ENCODE measurements at places on chromosomes 11 and 22. TPM values are rescaled to one million over a fixed set of nuclear protein-coding genes. Genes with fewer than 3 reads are reported as not detected.

GRCh38 chr11:11521306-11522002 is 100.4 kb downstream of the GALNT18 start:
- H3K36me3 ChIP-seq: no peaks in the 10 kb centered on the region
- H3K27me3 ChIP-seq: no peaks in the 10 kb centered on the region
- 0 out of 2 replicates have a peak, but pooled peaks cover 6% of the 10 kb centered on the region for H3K4me1 ChIP-seq
- DNase-seq: no peak
- H3K27ac ChIP-seq: no peak overlapping the region
- no peak overlapping the region for H3K4me3 ChIP-seq

GRCh38 chr11:2738551-2739431 is 39.0 kb upstream of the KCNQ1OT1 start:
- H3K4me3 ChIP-seq: no peak overlapping the region
- H3K36me3 ChIP-seq: no peaks in the 10 kb centered on the region
- H3K4me1 ChIP-seq: peaks cover 11% of the 10 kb centered on the region
- no peak for DNase-seq

- DNase-seq: no peak
- no peaks in the 10 kb centered on the region for H3K36me3 ChIP-seq
- H3K27me3 ChIP-seq: no peaks in the 10 kb centered on the region
- no peak overlapping the region for H3K4me3 ChIP-seq
- peaks cover 16% of the 10 kb centered on the region for H3K4me1 ChIP-seq
Measured at GRCh38 chr11:126312961-126313360, 9.1 kb downstream of the DCPS start.

- peak; percentile 43 for DNase-seq
- peak within 1 kb of the TSS; percentile 62 for H3K4me3 ChIP-seq
- no peaks in the 10 kb centered on the region for H3K4me1 ChIP-seq
- H3K27ac ChIP-seq: no peak within 1 kb of the TSS
- H3K27me3 ChIP-seq: peaks cover 93% of the 10 kb centered on the region
- H3K36me3 ChIP-seq: no peaks in the 10 kb centered on the region
Measured at GRCh38 chr11:44309478-44310205, at the start of gene ALX4. ALX4 (minus strand) TSS chr11:44310139; CDS start chr11:44310062, 77 bp downstream.

DNA sequence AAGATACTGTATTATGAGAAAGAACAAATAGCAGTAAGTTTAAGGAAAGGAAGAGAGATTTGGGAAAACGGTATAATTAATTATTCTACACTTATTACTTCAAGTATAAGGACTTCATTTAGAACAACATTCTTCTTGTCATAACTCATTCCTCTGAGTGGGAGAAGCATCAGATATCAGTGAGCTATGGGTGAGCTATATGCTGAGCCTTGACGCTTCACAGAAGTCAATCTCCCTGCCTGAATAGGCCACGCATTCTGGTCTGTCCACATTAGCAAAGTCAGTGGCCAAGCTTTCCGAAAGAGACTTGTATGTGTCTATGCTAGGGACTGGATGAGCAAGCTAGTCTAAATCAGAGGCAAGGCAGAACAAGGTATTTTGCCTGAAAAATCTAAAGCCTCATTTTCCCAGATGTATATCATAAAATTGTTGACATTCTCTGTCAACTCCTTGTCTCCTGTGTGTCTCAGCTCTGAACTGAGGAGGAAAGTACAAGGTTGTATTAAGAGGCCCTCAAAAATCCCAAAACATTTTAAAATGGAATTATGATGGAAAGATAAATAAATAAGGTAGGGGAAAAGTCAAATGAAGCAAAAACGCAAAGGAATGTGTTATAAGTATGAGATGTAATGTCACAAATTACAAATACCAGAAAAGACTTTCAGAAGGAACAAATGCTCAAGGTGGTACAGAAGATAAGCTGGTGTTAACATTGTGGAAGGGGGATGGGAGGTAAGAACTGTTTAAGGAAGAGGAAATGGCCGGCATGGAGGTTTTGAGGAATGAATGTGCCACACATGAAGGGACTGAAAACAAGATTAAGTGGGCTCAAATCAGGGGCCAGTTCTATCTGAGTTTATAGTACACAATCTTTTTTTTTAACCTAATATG is 1.4 kb downstream of the OR52N2 start:
- DNase-seq: no peak
- H3K4me3 ChIP-seq: no peak overlapping the region
- no peaks in the 10 kb centered on the region for H3K4me1 ChIP-seq
- 0 out of 2 replicates have a peak, but pooled peaks cover 5% of the 10 kb centered on the region for H3K27me3 ChIP-seq
- H3K36me3 ChIP-seq: no peaks in the 10 kb centered on the region

GRCh38 chr11:76291576-76292526 is 85.5 kb upstream of the WNT11 start:
- no peaks in the 10 kb centered on the region for H3K36me3 ChIP-seq
- H3K4me1 ChIP-seq: no peaks in the 10 kb centered on the region
- no peak overlapping the region for H3K4me3 ChIP-seq
- no peak overlapping the region for H3K27ac ChIP-seq
- H3K27me3 ChIP-seq: no peaks in the 10 kb centered on the region

- no peaks in the 10 kb centered on the region for H3K36me3 ChIP-seq
- peak overlapping the region; percentile 9 for H3K27ac ChIP-seq
- no peak overlapping the region for H3K4me3 ChIP-seq
- H3K4me1 ChIP-seq: peaks cover 22% of the 10 kb centered on the region
Measured at GRCh38 chr11:106925245-106925644, 93.0 kb downstream of the GUCY1A2 start.

DNA sequence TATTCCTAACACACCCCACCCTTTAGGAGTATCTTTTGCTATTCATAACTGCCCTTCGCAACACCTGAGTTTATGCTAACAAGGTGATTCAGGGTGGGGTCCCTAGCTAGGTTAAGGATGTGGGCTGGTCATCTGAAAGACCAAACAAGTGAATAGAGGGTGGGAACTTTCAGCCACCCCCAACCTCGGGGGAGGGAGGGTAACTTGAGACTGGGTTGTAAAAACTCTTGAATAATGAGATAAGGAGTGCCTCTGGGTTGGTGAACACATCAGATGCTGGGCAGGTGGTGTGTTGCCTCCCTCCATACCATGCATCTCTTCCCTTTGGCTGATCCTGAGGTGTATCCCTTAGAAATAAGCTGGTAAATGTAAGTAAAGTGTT is 111.5 kb downstream of the SWAP70 start:
- peaks cover 31% of the 10 kb centered on the region for H3K4me1 ChIP-seq
- no peaks in the 10 kb centered on the region for H3K27me3 ChIP-seq
- DNase-seq: no peak
- H3K36me3 ChIP-seq: peaks cover 11% of the 10 kb centered on the region

GRCh38 chr11:22343371-22344032 is 5.3 kb downstream of the SLC17A6 start:
- no peak overlapping the region for H3K4me3 ChIP-seq
- H3K36me3 ChIP-seq: no peaks in the 10 kb centered on the region
- DNase-seq: no peak
- no peak overlapping the region for H3K27ac ChIP-seq
- peaks cover 64% of the 10 kb centered on the region for H3K27me3 ChIP-seq

DNA sequence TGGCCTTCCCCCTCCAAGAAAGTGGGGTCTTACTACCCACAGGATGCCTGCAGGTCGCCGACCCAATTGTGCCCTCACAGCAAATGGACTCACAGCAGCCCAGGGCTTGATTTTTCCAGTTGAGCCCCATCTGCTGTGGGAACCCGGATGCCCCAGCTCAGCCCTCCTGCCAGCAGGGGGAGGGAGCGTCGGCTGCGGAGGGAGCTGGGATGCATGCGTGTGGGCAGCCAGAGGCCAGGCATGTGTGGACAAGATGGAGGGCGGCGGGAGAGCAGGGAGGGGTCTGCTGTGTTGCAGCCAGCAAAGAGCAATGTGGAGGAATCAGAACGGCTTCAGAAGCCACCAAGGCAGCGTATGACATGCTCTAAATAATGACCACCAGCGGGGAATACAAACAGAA is 41.0 kb upstream of the EIF3D start:
- peaks cover 5% of the 10 kb centered on the region for H3K27me3 ChIP-seq
- no peak overlapping the region for H3K27ac ChIP-seq
- no peaks in the 10 kb centered on the region for H3K4me1 ChIP-seq

- peaks cover 46% of the 10 kb centered on the region for H3K4me1 ChIP-seq
- peak; percentile 58 for DNase-seq
- H3K4me3 ChIP-seq: no peak overlapping the region
- no peaks in the 10 kb centered on the region for H3K27me3 ChIP-seq
- peak overlapping the region; percentile 26 for H3K27ac ChIP-seq
- peaks cover 61% of the 10 kb centered on the region for H3K36me3 ChIP-seq
Measured at GRCh38 chr11:102220728-102221467, 96.4 kb upstream of the BIRC3 start.

ARHGEF17 gene
- polyA plus RNA-seq: 15.3 TPM

RPS25 gene
- polyA plus RNA-seq: 1,239 TPM

ARHGAP8 gene
- polyA plus RNA-seq: not detected

SLC16A8 gene
- polyA plus RNA-seq: 1.3 TPM

CCDC87 gene
- polyA plus RNA-seq: 0.39 TPM

OR51F1 gene
- polyA plus RNA-seq: not detected

Measured in GM23248 (cell line).